ENCODE measurements at places on chromosomes 16 and 17.

DNA sequence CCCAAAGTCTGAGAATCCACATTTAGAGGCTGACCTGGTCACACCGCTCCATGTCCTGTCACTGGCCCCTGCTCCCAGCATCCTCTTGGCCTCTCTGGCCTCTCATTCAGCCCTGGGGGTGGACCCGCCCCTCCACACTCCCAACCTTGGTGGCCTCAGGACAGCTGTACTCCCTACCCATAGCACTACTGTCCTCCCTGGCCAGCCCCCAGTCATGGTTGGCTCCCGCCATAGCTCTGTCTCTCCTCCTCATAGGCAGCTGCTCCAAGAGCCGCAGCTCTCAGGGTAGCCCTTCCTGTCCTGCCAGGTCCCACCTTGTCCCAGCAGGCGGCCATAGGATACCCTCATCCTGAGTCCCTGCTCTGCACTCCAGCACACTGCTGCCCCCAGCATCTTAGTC, 38.0 kb upstream of the PHB1 start:
- no peak for DNase-seq

GRCh38 chr16:3007059-3007956, 5.4 kb upstream of the CLDN9 start:
- no peak for DNase-seq

DNA sequence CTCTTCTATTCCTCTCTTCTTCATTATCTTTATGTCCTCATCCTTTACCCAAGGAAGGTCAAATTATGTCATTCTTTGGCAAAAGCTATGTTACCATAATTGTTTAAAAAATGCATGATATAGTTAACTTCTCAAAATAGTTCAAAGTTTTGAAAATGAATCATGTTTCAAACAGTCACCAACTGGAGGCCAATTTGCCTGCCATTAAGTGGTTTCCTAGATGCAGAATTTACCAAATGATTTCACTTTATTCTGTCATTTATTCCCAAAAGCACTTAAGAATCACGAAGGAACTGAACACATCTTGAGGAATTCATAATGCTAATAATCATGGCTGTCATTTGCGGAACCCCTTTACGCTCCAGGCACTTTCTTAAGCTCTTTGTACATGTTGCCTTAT, 190.9 kb upstream of the CDH11 start:
- no peak for DNase-seq

GRCh38 chr16:80014241-80014939, 413.9 kb upstream of the MAF start:
- no peak for DNase-seq
